ENCODE measurements at places on chromosomes 13 and 19. TPM values are rescaled to one million over a fixed set of nuclear protein-coding genes. Genes with fewer than 3 reads are reported as not detected.
A peak's percentile ranks its signal among the peaks of the same experiment; 100 is the strongest.

GRCh38 chr13:23081220-23081619, 99.6 kb upstream of the SGCG start:
- DNase-seq: no peak

DNA sequence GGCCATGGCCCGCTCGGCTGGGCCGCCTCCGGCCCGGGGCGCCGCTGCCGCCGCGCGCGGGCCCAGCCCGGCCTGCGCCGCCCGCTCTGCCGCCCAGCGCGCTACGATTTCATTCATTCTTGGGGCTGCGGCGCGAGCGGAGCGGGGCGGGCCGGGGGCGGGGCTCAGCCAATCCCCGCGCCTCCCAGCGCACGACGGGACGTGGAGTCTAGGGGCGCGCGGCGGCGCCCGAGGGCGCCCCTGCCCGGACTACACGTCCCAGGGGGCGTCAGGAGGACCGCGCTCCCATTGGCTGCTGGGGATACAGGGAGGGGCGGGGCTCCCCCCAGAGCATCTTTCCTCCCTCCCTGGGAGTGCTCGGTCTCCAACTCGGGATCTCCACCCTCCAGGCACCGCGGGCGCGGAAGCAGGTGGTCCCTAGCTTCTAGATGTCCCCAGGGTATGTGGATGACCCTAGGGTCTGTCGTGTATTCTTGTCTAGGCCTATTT, 5.6 kb upstream of the DPF1 start:
- peak; percentile 93 for DNase-seq

DNA sequence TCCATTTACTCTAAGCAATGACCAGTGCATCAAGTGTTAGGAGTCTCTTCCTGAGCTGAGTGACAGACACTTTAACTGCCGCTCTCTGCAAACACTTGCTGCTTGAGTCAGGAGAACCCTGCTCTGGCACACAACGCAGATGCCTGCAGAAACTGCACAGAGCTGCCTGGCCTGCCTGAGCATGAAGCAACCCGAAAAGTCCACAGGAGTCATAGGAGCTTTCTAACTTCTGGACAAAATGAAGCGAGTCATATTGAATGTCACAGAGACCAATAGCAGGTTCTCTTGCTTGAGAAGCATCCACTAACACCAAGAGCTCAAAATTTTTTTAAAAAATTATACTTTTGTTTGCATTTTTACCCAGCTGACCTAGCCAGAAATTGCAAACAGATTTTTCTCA, 232.4 kb downstream of the LHFPL6 start:
- no peak for DNase-seq

DNA sequence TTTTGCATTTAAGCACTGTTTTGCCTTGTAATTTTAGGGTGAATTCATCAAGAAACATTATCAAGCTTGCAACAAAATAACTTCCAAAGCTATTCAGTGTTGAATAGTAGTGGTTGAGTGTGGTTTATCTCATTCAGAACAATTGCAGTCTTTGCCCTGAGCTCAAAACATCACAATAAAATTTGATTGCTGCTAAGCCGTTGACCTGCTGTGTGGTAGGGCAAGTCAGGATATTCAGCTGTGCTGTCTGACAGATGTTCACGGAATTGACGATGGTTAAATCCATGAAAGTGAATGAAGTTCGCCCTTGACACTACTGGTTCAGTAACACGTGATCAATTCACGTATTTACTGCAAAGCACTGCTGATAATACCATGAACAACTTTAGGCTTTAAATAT, 66.9 kb downstream of the GJA3 start:
- no peak for DNase-seq

DNA sequence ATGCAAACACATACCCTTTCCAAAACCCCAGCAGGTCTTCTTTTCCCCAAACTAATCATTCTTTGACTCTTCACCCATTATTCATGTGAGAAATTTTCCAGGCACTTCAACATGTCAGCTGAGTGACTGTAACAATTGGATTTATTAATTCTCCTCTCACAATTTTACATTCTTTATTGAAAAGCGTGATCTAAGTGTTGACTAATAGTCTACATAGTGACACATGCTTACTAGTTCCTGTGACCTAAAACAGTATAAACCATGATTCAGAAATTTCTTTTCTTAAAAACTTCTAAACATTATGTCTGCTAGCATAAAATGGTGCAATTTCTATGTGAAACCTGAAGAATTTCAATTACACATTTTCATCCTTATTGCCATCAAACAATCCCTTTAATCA, 532.3 kb downstream of the GPC5 start:
- DNase-seq: no peak

CERS1 gene
- total RNA-seq: 7.7 TPM

LRG1 gene
- not detected for total RNA-seq

FBXO27 gene
- 50.7 TPM for total RNA-seq

Measured in Caki2 (cell line).